ENCODE measurements at places on chromosomes 2 and 18. TPM values are rescaled to one million over a fixed set of nuclear protein-coding genes. Genes with fewer than 3 reads are reported as not detected.
A peak's percentile ranks its signal among the peaks of the same experiment; 100 is the strongest.

DNA sequence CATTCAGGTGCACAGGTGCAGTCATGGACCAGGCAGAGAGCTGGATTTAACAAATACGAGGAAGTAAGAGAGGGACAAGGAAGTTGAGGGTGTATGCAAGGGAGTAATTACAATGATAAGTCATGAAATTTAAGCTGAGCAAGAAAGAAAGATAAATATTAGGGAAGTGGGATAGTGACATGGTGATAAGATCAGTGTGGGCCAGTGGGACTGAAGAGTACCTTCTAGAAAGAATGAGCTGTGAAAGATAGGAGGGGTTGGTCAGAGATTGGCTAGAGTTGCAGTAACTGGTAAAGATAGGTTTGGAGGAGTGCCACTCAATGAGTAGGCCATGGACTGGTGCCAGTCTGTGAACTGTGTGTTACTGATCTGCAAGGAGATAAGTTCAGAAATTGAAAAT, 200.8 kb upstream of the SIX3 start:
- no peak for DNase-seq

DNA sequence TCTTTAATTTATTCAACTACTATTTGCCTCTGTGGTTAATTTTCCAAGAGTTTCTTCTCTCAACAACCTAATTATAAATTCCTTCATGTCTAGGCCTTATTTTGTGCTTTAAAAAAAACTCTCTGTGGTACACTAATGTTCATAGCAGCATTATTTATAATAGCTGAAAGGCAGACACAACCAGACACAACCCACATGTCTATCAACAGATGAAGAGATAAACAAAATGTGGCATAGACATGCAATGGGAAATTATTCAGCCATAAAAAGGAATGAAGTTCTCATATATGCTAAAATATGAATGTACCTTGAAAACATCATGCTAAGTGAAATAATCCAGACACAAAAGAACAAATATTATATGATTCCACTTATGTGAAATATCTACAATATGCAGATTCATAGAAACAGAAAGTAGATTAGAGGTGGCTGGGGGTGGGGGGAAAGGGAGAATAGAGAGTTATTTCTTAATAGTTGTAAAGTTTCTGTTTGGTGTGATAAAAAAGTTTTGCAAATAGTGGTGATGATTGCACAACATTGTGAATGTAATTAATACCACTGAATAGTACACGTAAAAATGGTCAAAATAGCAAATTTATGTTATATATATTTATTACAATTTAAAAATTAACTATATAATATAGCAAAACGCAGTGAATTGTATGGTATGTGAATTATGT, 28.1 kb upstream of the RASGRP3 start:
- no peak for DNase-seq

DNA sequence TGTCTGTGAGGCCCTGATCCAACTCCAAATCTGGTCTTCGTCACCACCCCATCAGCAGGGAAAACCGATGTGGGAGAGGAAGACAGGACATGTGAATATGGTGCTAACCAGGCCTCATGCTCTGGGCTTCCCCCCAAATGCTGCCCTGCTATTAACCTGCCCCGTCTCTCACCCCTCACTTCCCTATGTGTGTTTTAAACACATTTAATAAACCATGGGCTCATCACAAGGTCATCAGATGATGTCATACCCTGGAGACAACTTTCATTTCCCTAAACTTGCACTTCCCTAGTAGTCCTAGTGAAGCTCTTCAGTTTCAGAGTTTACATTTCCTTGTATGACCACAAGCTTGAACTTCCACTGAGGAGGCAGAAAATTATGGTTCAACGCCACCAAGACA, 49.9 kb downstream of the CD8B2 start:
- no peak for DNase-seq

DNA sequence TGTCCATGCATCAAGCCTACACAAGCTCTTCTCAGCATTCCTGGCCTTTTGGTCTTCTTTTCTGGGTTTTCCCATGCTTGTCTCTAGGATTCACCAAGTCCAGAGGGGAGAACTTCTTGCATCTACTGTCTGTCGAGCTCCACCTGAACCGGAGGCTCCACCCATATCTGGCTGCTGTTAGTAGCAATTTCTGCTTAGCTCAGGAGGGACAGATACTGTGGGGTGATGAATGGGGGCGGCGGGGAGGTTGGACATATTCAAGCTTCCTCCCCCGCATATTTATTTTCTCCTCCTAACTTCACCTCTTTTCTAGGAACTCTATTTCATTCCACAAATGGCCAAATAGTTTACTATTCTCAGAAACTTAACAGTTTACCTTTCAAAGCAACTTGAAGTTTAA, 163.5 kb downstream of the PTH2R start:
- DNase-seq, result no peak

DNA sequence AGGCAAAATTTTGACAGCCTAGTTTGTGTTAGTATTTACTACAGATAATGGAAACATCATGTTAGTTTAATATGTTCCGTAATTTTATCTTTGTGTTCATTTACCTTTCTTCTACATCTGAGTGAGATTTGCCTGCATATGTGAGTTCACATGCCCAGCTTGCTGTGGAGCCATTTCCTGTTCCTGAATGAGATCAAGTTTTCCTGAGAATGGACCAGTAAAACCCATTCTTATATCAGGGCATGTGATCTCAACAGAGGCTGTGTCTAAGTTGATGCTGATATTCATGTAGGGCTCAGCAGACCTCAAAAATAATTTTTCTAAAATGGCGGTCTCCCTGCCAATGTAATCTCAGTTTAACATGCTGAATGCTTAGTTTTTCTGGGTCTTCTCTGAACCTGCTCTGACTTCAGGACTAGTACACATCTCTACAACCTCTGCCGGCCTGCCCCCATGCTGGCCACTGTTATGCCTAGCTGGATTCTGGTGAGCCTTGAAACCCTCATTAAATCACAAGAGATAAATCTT, 1.0 kb downstream of the IL1A start:
- no peak for DNase-seq

DNA sequence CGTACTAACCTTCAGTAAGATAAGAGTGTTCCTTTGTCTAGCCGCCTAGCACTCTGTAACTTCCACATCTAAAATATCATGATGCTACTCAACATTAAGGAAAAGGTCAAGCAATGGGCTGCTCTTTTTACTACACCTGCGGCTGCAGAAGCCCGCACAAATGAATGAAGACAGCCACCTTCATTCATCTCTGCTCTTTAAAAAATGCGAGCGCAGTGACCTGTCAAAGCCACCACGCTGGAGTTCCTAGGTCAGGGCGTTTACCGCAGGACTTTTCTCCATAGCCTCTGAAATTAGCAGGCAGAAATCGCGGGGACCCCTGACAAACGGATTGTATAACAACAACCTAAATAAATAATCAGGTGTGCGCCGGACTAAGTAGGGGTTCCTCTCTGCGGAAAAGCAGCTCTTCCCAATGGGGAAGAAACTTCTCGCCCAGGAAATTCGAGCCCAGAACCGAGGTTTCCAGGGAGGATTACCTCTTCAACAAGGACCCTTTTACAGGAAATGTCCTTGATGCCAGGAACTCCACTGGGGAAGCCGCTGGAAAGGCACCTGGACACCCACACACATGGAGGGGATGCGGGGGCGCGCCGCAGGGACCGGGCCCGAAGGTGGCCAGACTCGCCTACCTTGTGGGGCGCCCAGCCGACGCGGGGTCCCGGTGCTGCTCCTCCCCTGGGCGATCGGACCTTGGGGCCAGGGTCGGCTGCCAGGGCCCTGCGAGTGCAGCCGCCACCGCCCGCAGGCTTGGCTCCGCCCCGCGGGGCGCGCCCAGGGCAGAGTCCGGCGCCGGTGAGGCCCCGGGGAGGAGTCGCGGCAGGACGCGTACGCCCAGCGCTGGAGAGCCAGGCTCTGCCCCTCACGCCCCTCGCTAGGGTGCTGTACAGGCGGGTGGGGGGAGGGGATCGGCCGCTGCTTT, at the start of gene CCDC68:
Gene CCDC68, minus strand, starts transcription at position 758 of the 922 bp plus-strand sequence. CDS start 16,670 bp downstream, outside the sequence.
- peak; percentile 52 for DNase-seq

DNA sequence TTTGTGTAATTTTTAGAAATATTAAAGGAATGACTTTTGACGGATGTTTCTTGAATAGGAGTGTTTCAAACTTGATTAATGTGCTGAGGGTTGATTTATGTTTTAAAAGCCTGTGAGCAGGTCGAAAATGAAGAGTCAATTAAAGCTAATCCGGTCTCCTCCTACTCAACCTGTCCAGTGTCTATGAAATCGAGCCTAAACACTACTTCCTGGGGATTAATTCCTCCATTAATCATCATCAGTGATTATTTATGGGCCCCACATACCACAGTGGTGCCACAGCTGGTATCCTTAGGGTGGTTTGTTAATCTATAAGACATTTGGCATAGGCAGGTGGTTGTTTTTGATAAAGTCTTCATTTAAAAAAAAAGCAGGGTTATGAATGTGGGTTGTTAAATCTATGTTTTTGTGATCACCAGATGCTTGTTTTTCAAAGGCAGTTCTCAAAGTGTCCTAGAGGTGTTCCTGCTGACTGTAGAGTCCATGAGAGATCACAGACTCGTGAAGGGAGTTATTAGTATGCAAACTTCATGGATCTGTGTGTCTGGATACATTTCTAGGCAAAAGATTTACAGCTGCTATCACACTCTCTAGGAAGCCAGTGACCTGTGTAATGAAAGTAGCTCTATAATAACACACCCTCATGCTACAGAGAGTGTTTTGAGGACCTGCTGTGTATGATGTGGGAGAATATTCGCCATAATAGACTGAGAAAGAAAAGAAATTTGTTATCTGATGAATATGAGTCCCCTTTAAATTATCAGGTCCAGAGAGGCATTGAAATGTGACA, 308.6 kb downstream of the AKAIN1 start:
- peak; percentile 58 for DNase-seq

DNA sequence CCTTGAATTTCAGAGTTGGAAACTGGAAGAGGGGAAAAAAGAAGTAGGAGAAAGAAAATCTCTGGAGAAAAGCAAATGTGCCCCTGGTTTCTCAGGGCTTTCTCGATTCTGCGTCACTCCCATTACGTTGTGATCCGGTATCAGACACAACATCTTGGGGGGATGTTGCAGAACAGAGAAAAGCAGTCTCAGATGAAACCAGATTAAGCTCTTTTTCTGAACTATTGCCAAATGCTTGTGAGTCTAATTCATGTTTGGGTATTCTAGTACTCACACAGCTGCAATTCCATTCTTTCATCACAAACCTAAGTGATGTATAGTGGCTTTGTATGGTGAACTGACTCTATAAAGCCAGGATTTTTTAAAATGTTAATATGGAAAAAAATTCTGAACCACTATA, 233.2 kb downstream of the TCF4 start:
- no peak for DNase-seq

DNA sequence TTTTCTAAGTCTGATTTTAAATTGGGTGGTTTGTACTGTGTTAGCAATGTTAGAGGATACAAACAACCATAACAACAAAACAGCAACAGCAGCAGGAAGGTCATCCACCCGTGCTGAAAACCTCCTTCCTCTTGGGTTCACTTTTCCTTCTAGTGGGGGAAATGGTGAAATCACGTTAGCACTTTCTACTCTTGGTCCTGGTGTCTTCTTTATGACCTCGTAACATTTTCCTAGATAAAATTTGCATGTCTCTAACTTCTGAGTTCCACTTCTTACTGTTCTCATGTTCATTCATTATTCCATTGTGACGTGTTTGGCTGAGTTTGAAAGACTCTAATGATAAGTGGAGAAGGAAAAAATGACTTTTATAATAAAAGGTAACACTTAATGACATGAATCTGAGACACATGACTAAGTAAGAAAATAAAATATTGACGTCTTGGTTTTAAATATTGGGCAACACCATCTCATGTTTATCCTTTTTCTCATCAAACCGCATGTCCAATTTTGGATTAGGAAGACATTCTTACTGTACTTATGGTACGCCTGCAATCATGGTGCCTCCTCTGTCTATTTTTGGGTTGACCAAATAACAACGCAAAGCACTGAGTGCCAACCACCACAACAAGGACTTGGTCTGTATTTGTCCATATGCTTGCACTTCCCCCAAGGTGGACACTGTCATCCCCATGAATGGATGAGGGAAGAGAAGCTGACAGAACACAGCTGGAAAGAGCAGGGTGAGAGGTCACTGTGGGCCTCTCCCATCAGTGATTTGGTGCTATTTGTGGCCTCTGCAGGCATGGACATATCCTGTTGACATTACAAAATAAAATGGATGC, 25.7 kb upstream of the IL1R1 start:
- no peak for DNase-seq

- DNase-seq, result no peak
Measured at GRCh38 chr2:128404709-128405466, 86.2 kb upstream of the HS6ST1 start.

DNA sequence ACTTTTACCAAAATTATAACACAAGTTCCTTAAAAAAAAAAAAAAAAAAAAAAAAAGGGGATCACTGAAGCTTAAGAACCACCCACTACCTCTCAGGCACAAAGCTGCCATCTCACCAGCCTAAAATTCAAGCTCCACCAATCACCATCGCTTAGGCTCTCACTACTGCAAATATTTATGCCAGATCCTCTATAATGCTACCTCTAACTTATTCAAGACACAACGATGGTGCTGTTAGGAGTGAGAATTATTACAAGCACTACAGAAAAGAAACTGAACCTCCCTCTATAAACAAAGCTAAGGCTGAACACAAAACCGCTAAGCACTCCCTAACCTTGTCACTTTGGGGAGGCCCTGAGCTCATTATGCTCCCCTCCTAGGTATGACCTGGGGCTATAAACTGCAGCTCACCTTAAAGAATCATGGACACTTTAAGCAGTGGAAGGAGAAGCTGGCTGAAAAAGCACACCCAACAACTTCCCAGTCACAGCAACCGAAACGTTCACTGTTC, 3.6 kb downstream of the FZD5 start:
- DNase-seq, result no peak

DNA sequence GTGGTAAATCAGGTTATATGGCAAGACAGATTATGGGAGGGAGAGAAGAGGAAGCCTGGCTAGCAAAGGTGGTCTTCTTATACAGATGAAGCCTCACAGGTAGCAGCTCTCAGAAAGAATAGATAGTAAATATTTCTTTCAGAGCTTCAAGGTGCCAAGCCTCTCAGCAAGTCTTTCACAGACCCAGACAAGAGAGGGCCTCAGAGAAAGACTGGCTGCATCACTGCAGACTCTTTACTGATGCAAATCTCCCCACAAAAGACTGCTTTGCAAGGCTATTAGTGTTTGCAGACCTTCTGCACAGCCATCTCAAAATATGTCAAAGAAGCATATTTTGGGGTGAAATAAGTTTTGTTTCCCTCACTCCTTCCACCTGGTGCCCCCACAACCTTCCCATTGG, 372.4 kb upstream of the RND3 start:
- DNase-seq, result no peak

DNA sequence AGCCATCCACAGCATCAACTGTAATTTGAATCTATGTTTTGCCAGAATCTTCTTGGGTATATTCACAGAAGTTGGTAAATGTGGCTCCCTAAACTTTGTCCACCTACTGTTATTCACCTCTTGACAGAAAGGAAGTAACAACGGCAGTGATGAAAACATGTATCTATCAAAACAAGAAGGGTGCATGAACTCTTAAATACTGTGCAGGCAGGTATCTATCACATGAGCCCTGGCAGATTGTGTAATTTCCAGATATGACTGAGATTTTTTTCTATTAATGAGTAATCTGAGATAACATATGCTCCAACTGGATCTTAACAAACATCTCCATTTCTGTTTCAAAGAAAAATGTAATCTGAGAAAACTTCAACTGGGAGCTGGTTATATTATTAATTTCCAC, 36.6 kb downstream of the SFT2D3 start:
- no peak for DNase-seq

GRCh38 chr2:47007223-47007825, 91.7 kb upstream of the MCFD2 start:
- no peak for DNase-seq

The GYPC gene
- 63.5 TPM for polyA plus RNA-seq

The DNAJC5G gene
- 2.6 TPM for polyA plus RNA-seq

The SCN7A gene
- 9.0 TPM for polyA plus RNA-seq

The REG1B gene
- polyA plus RNA-seq, result not detected

The DNAH7 gene
- polyA plus RNA-seq, result 7.4 TPM

The APLF gene
- 4.2 TPM for polyA plus RNA-seq

Measured in renal pelvis (tissue), 12 donors.